ENCODE measurements at places on chromosomes 13 and 19.

DNA sequence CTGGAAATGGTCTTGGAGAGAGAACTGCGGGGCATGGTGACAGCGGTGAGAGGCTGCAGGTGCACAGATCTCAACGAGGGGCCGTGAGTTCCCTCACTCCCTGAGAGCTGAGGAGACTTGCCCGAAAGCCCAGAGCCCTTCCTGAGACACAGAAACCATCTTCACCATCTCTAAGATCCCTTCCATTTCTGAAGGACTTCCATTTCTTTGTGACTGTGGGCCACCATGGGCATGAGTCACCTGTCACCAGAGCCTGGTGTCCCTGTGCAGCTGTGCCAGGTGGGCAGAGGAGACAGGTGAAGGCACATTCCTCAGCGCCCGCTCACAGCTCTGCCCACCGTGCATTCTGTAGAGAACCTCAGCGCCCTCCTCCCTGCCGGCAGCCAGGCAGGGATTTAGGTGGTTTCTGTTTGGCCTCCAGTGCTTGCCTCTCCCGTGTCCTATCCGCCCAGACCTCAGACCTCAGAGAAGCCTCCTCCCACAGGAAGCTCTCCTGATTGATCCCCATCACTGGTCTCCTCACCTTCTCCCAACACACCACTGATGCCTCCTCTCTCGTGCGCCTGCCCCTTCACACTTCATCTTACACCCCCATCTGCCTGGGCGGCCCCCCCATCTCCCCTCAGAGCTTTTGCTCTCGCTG, 24.2 kb downstream of the SH3GL1 start:
- DNase-seq: no peak

DNA sequence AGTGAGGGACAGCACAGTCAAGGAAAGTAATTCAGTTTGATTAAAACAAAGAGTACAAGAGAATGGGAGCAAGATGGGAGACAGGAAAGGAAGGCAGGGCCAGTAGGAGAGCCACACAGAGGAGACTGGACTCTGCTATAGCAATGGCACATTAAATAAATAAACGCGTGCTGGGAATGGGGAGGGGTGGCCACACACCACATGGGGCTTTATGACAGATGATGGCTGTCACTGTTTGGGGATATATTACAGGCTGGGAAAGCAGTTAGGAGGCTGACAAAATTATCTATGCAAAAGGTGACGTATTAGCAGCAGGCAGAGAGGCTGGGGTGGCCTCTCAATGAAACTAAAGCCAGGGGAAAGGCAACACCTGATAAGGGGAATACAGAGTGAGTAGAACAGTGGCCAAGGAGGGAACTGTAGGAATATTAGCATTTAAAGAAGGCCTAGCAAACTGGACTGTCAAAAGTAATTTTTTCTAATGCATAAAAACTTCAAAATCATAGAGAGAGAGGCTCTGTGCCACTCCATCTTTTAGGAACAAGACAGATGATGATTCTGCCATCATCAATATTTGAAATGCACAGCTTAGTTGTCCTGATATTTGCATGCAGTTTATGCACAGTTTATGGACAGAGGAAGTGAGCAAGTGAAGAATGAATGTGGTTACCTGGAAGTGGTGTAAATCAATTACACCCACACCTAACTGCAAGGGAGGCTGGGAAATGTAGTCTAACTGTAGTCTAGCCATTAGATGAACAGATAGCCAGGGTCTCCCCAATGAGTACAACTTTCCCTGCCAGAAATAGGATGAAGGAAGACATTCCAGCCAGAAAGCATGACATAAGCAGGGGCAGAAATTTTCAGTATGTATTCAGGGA, 346.5 kb downstream of the FOXO1 start:
- no peak for DNase-seq

DNA sequence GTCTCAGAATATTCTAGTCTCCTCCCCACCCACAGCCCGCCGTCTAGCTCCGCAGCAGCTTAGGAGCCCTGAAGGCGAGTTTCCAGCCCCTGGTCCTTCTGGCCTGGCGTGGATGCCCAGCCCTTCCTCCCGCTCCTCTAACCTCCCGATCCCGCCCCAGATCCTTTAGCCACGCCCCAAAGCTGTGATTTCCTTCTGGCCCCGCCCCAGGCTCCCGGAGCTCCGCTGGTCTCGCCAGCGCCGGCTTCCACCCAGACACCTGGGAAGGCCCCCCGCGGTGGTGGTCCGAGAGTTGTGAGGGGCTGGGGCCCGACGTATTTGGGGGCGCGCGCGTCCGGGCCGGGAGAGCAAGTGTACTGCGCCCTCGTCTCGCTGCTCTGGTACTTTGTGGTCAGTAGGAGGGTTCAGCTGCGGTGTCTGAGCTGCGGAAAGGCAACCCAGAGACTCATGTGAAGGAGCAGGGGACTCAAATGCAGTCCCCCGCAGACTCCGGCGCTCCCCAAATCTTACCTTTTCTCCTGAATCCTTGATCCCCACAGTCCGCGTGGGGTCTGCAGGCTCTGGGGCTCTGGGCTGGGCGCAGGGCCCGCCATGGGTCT, at the start of gene CGB7:
Gene CGB7, minus strand, starts transcription at position 114 of the 599 bp plus-strand sequence. CDS start 2,374 bp downstream, outside the sequence.
- peak; percentile 61 for DNase-seq

GRCh38 chr13:21034603-21035191, 26.7 kb downstream of the LATS2 start:
- no peak for DNase-seq

- DNase-seq: no peak
These were observed 30.3 kb upstream of the CEACAM1 start for GRCh38 chr19:42558450-42559150.

GRCh38 chr13:105608104-105608503, 927.4 kb downstream of the EFNB2 start:
- no peak for DNase-seq

- DNase-seq: no peak
These were observed 30.7 kb downstream of the SLC25A42 start for GRCh38 chr19:19094513-19094912.

DNA sequence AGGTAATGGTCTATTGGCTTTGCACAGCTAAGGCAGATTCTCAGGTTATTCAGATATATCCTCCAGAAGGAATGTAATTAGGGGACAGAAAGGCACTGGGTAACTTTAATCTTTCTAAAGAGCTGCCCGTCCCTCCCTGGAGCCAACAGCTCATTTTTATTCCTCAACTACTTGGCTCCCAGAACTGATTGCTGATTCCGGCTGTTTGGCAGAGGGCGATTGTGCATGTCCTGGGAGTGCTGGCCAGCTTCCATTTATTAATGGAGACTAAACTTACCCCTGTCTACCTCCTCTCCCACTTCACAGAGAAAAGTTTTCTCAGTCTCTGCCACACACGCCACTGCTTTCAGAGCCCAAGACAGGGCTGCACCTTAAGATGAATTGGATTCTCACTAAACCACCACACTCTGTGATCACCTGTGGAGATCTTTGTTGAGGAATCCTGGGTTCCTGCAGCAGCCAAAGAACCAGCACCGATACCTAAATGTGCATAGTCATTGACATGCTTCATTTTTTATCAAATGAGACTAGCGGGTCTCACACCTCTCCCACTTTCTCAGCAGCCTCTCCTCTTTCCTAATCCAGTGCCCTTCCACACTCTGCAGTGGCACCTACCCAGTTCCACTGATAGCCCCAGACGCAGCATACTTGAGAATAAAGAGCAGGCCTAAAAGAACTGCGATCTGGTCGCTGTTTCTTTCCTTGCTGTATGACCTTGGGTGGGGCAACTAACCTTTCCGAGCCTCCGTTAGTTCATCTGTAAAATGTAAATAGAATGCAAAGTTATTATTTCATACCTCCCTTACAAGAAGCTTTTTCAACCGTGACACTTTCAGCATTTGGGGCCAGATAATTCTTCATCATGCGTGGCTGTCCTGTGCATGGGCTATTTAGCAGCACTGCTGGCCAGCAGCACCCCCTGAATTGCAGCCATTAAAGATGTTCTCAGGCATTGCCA, 648.7 kb downstream of the UQCRFS1 start:
- DNase-seq: no peak

GRCh38 chr19:2633693-2634075, 68.8 kb downstream of the GNG7 start:
- no peak for DNase-seq

GRCh38 chr13:87952377-87952776, 281.2 kb downstream of the SLITRK5 start:
- DNase-seq: no peak

GRCh38 chr19:2495130-2495641, 19.3 kb downstream of the GADD45B start:
- peak; percentile 67 for DNase-seq

DNA sequence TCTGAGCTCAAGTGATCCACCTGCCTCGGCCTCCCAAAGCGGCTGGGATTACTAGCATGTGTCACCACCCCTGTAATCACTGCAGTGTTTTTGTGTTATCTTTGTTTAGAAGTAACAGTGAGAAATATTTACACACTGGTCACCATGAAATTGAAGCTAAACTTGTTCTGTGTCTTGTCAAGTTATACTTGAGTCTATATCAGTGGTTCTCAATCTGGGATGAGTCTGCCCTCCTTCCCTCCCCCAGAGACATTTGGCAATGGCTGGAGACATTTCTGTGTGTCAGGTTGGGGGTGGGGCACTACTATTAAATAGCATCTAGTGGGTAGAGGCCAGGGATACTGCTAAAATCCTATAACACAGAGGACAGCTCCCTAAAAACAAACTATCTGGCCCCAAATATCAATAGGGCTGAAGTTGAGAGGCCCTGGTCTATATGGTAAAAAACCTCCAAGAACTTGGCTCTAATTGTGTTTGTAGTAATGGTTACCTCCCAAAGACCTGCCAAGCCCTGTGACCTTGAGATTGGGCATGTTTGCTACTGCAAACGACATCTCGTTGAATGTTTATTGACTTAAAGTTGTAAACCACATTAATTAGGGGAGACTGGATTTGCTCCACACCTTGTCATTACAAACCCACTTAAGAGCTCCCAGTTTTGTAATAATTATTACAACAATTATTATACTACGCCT, 6.9 kb downstream of the CTU1 start:
- DNase-seq: peak; percentile 3

- DNase-seq: no peak
These were observed 13.9 kb downstream of the COL4A1 start for GRCh38 chr13:110293037-110293436.

GRCh38 chr13:43994999-43995859, 115.5 kb downstream of the LACC1 start:
- peak; percentile 44 for DNase-seq

All from NCI-H1417 (cell line).